ENCODE measurements at places on chromosomes 5 and 9.

- no peak for DNase-seq
These were observed 8.0 kb downstream of the NR5A1 start for GRCh38 chr9:124499216-124499615.

DNA sequence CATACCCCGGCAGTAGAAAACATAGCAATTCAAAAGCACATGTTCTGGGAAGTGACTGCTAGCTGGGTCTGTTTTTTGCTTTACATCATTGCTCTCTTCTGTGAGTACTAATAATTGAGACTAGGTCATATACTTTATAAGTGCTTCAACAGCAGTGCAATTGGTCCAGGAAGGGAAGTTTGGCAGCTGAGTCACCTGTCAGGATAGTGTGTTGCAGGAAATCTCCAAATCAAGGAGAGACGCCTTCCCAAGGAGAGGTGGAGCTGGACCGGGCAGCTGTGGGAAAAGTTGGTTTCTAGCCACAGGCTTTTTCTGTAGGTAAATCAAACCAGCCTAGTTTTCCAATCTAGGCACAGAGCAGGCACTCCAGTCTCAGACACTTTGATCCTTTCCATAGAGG, 330.1 kb downstream of the ENC1 start:
- DNase-seq, result no peak

GRCh38 chr5:178627259-178627598, 379 bp upstream of the CLK4 start:
- DNase-seq, result no peak

DNA sequence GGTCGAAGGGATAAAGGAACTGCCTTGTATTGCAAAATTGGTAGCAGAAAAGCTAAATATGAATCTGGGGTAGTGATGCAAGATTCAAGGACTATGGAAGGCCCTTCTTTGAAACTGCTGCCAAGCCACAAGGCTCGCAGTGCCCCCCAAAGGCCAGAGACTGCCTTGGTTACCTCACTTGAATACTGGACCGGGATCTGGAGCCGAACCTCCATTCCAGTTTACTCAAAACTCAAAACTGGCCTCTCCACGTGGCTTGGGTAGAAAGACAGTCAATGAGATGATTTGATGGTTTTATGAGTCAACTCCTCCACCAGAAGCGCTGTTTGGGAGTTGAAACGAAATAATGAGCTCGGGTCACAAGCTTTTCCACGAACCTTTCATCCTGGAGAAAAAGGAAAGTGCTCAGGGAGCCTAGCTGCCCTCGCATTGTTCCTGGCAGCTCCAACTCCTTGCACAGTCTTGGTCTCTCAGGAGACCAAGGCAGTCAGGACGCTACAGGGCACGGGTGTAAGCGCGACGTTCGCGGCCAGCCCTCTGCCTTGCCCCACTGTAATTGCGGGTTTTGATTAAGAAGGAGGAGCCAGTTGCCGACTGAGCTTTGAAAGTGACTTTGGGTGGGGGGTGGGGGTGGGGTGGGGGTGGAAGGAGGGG, 2.8 kb downstream of the ST8SIA4 start:
- DNase-seq, result peak; percentile 78

- DNase-seq, result peak; percentile 16
These were observed 5.1 kb upstream of the RAB14 start for GRCh38 chr9:121206516-121207370.

DNA sequence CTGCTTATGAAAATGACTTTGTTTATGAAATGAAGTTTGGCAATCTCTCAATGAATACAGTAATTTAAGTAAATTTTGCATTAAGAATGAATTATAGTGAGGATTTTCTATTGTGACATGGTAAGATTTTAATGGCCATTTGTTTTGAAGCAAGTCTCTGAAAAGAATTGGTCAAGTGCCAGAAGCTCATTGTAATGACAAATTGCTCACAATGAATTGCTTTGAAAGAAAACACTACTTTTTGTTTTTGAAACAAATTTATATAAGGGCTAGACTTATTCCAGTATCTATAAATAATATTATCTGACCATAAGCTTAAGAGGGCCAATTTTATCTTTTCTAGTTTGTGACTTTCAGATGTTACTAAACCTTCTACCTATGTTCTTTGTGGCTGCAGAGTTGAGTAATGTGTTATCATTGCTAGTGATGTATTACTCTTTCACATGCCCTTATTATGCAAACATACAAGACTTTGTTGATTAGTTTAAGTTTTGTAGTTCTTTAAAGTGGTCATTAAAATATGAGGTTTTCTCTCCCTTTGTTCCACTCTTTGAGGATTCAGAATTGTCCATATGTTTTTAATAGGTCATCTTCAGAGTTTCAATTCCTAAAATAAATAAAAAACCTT, 93.0 kb upstream of the ZNF608 start:
- DNase-seq, result peak; percentile 92

DNA sequence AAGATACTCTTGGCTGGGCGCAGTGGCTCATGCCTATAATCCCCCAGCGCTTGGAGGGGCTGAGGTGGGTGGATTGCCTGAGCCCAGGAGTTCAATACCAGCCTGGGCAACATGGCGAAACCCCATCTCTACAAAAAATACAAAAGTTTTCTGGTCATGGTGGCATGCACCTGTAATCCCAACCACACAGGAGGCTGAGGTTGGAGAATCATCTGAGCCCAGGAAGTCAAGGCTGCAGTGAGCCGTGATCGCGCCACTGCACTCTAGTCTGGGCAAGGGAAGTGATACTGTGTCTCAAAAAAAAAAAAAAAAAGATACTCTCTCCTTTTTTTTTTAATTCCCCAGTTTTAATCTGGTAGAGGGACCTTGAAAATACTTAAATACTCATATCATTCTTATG, 15.0 kb downstream of the ANKRD33B start:
- no peak for DNase-seq

DNA sequence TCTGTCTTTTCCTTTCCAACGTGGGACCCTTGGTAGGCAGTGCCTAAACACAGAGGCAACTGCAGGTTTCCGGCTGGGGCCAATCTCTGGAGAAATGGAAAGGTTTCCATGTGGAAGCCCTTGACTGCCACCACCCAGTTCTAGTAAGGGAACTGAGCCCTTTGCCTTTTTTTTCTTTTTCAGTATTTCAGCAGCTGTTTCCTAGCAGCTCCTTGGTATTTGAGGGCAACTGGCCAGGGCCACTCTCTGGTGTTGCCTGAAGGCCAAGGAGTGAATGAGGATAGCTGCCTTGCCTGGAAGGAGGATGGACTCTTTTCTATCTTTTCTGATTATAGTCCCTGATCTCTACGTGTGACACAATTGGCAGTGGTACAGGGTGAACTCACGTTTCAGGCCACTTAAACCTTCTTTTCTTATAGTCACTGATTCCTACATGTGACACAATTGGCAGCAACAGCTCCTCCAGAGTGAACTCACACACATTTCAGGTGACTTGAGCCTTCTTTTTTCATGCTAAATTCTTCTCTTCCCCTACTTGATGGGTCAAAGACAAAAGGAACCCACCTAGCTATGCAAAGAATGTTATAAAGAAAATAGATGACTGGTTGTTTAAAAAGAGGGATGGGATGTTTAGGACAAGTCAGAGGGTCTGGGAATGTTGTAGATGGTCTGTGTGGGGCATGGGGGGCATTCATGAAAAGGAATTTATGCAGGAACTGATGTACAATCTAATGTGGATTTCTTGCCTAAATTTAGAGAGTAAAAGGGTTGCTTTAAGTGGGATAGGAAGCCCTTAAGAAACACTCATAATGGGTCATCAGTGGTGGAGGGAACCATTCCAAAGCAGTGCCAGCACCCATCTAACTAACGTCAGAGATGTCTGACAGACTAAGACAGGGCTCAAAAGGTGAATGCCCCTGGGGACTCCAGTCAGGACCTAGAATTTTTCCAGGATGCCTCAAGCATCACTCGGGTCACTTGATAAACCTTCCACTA, 190.1 kb downstream of the TMEM232 start:
- no peak for DNase-seq

- DNase-seq, result peak; percentile 75
These were observed 89.6 kb downstream of the CCDC171 start for GRCh38 chr9:15642369-15642962.

GRCh38 chr9:111599092-111599954, at the start of gene PTGR1:
Gene PTGR1, minus strand, starts transcription at chr9:111599647. Its CDS starts 2,225 bp downstream, at chr9:111597422.
- peak; percentile 67 for DNase-seq

- DNase-seq, result no peak
These were observed 172.2 kb upstream of the GRAMD2B start for GRCh38 chr5:126251024-126251423.

- DNase-seq, result no peak
These were observed 144.0 kb downstream of the TMC1 start for GRCh38 chr9:72665421-72665820.

DNA sequence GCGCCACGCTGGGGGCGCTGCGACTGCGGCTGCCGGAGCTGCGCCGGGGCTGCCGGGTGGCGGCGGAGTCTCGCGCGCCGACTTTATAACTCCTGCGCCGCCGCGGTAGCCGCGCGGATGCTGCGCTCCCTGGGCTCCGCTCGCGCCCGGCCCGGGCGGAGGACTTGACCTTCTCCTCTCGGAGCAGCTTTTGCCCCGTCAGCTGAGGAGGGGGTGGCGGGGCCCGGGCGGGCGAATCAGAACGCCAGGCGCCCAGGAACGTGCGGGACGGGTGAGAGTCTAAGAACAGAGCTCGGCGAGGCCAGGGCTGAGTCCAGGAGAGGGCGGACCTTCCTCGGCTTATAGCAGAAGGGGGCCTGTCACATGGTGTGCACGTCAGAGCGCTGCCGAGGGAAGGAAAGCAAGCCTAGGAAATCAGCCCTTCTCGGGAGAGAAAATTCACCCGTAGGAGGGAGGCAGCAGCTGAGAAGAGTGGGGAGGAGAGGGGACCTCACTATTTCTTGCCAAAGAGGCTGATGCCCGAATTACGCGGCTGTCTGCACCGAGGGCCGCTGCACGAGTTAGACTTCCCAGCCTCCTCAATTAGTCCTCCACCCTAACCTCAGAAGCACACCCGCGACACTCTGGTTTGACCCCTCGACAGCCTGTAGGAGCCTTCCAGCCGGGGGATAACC, at the start of gene FOXD1:
Gene FOXD1 (minus strand): TSS at position 315 of the 674 bp plus-strand sequence. CDS start 415 bp downstream, outside the sequence.
- DNase-seq, result peak; percentile 90

DNA sequence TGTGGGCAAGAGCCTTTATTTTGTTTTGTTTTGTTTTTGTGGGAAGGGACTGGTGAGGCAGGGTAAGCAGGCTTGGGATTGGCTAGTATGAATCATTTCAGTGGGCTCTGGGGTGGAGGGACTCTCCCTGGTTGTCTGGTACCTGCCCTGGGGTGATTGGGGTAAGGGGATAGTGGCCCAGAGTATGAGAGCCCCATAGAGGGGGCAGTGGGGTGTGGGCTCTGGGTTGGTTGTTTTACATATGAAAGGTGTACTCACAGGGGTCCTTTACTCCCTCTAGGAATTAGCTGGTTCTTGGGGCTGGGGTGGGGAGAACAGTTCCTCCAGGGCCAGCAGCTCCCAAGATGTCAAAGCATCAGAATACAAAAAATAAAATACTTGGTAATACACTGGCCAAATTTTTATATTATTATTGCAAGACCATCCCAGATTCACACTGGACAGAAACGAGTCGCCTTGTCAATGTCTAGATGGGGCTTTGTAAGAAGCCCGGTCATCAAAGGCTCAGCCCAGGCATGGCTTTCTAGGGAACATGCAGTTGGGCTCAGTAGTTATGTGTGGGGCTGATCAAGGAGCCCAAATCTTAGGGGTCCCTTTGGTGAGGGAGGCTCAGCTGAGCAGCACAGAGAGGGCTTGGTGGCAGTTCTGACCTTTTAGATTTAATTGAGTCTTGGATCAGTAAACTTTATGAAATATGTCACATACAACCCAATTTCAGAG, 190.5 kb downstream of the NXNL2 start:
- DNase-seq, result no peak

DNA sequence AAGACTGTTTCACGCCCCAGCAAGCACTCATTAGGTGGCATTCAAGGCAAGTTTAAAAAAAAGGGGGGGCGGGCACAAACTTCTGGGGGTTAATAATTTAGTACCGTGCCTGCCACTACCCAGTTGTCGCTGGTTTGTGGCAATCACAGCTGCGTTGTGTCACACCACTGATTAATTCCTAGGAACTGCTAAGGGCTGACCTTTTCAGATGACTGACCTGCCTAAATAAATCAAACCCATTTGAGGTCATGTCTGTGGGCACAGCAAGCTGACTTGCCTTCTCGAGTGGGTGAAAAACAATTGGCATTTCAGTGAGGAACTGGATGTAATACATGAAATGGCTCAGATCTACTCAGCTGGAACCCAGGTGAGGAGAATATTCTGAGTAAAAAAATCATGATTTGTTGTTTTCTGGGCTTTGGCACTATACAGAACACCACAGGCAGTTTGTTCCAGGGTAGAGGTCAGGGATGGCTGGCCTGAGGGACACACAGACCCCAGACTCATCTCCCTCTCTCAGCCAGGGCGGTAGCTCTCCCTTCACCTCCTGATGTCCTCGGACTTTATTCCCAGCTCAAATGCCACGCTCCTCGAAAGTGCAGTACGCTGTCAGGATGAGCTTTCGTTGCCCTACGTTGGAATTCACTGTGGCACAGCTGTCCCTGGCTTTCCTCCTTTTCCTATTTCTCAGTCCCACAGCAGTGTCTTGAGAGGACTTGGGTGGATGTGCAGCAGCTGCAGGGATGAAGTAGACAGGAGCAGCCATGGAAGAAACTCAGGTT, 15.5 kb upstream of the MGAT1 start:
- no peak for DNase-seq

DNA sequence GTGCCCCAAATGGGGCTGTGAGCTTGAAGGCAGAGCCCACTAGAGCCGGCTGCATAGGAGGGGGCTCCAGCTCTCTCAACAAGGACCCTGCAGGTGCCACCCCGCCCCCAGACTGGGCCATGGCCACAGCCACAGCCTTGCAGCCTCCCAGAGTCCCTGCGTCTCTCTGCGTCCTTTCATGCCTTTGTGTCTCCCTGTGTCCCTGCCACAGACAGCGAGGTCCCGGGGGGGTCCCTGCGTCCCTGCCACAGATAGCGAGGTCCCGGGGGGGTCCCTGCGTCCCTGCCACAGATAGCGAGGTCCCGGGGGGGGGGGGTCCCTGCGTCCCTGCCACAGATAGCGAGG, 6.3 kb downstream of the NOXA1 start:
- DNase-seq, result peak; percentile 43

DNA sequence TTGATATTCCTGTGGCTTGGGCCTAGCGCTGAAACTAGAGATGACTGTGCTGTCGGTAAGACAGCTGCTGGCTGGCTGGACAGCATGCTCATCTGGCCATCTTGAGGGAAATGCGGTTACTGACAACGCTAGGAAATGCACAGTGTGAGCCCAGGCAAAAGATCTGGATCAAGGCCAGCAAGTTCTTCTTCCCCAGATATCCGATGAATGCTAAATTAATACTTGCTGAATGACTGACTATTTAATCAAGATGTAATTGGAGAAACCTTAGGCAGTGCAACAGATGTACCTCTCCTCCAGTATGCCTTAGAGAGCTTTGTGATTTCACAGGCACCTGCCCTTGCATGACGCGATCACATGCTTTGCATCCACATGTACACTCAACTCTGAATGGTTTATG, 659.1 kb downstream of the EFNA5 start:
- DNase-seq, result peak; percentile 94

DNA sequence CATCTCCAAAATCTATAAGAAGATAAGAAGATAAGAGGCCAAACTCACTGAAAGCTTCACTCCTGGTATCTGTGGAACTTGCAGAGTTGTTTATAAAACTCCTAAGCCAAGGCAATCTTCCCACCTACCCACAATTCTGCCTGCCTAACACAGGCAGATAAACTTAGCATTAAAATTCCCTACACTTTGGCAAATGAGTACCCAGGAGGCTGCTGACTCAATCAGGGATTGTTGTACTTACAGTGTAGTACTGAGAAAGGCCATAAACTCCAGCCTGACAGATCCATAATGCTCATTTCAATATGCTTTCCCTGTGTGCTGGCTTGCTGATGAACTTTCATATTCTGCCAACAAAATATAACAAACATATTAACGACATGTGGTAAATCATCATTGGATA, 725.2 kb downstream of the BRINP1 start:
- no peak for DNase-seq

GRCh38 chr5:141617682-141618029, 1.1 kb downstream of the DIAPH1 start:
- peak; percentile 18 for DNase-seq

Measured in NCI-H69 (cell line).